Iris pigment epithelial cell (primary cell): ENCODE measurements at places on chromosomes 5 and 9.

DNA sequence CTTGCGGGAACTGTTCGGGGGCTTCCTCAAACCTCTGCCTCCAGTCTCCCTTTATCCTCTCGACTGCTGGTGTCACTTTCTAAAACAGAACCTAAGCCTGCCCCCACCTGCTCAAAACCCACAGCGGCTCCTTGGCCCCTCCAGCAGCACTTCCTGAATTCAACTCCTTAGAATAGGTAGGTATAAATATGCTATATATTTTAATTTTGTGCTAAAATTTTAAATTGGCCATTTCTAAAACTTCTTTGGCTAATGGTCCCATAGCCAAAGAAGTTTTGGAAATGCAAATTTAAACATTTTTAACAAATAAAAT lies 71.8 kb upstream of the TBC1D2 start:
- no peak for DNase-seq

- DNase-seq, result peak; percentile 31
Observed at GRCh38 chr5:74127381-74128320, 501.7 kb downstream of the ARHGEF28 start.

GRCh38 chr5:10586008-10586407 lies 22.1 kb downstream of the ANKRD33B start:
- no peak for DNase-seq

GRCh38 chr5:9025942-9026341 lies 519.9 kb downstream of the SEMA5A start:
- DNase-seq, result peak; percentile 15

DNA sequence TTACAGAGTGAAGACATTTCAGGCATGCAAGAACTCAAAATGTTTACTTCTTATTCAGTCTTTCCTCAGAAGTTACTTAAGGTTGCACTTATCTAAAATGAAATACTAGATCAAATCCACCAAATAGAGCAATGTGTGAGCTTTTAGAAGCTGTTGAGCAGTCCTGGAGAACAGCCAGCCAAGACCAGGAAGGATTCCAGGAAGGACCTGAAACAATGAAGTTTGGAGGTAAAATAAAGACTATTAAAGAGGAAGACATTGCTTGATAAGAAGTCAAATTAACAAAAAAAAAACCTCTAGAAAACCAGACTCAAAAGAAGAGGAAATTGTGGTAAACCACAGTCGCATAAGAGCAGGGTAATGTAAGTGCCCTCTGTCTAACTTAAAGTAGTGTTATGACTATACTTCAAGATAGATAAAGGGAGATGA lies 156.2 kb upstream of the S1PR3 start:
- peak; percentile 87 for DNase-seq

GRCh38 chr9:80797831-80798688 lies 891.3 kb downstream of the TLE1 start:
- no peak for DNase-seq

GRCh38 chr5:2936413-2936812 lies 184.9 kb upstream of the IRX2 start:
- no peak for DNase-seq
